ENCODE measurements at places on chromosomes 2 and 18.

DNA sequence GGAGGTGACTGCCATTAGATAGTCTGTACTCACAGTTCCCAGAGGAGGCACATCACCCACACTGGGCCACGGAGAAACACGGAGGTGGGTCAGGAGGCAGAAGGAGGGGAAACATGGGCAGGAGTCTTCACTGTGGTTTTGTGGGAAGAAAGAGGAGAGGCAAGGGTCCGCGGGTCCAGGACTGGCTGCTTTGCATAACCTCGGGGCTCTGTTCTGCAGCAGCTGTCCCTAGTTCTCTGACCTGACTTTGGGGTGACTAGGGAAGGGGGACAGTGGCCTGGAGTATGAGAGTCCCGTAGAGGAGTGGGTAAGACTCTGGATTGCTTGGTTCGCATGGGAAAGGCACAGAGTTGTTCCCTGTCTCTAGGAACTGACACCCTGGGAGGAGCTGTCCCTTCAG, 238.3 kb upstream of the RAB6C start:
- DNase-seq = no peak

- no peak for DNase-seq
Measured at GRCh38 chr2:62968668-62969067, 82.0 kb upstream of the OTX1 start.

- no peak for DNase-seq
Measured at GRCh38 chr2:179817181-179817841, 44.1 kb downstream of the ZNF385B start.

- DNase-seq = no peak
Measured at GRCh38 chr18:40011201-40011600, 1943.8 kb upstream of the PIK3C3 start.

- no peak for DNase-seq
Measured at GRCh38 chr18:64219517-64219916, 70.6 kb upstream of the LINC00305 start.

DNA sequence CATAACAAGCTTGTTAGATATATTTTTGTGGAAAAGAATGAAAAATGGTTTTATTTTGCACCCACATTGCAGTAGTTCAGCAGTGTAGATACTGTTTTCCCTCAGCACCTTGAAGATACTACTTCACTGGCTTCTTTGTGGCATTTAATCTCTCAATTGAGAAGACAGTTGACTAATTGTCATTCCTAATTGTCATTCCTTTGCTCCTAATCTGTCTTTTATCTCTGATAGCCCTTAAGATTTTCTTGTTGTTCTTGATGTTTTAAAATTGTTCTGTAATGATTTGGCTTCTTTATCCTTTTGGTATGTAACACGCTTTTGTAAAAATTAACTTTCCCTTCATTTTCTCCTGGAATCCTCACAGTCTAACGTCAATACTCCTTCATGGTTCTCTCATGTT, 38.0 kb upstream of the CCNYL1 start:
- DNase-seq = no peak

DNA sequence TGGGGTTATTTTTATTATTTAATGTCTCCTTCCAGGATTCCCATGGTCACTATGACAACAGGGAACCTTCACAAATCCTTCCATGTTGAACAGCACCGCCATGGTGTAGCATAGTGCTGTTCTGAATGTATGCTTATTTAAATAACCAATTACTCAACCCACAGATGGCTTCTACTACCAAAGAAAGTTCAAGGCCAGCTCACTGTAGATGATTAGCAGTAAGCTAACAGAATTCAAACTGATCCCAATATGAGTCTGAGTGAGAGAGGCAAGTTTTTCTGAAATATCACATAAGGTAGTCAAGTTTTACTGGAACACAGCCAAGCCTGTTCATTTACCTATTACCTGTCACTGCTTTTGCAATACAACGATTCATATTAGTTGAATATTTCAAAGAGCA, 51.2 kb downstream of the CLASP1 start:
- no peak for DNase-seq
